ENCODE measurements at places on chromosomes 7 and 10.
A peak's percentile ranks its signal among the peaks of the same experiment; 100 is the strongest.

GRCh38 chr7:130987092-130987491 is 253.1 kb upstream of the KLF14 start:
- DNase-seq, result peak; percentile 55

DNA sequence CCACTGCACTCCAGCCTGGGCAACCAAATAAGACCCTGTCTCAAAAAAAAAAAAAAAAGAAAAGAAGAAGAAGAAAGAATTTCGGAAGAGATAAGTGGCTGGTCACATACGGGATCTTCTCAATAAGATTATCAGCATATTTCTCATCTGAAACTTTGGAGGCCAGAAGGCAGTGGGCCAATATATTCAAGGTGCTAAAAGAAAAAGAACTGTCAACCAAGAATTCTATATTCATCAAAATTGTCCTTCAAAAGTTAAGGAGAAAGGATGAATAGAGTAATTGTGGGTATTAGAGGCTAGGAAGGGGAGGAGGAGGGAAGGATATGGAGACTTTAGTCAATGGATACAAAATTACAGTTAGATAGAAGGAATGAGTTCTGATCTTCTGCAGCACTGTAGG is 43.9 kb upstream of the NANOS1 start:
- no peak for DNase-seq

DNA sequence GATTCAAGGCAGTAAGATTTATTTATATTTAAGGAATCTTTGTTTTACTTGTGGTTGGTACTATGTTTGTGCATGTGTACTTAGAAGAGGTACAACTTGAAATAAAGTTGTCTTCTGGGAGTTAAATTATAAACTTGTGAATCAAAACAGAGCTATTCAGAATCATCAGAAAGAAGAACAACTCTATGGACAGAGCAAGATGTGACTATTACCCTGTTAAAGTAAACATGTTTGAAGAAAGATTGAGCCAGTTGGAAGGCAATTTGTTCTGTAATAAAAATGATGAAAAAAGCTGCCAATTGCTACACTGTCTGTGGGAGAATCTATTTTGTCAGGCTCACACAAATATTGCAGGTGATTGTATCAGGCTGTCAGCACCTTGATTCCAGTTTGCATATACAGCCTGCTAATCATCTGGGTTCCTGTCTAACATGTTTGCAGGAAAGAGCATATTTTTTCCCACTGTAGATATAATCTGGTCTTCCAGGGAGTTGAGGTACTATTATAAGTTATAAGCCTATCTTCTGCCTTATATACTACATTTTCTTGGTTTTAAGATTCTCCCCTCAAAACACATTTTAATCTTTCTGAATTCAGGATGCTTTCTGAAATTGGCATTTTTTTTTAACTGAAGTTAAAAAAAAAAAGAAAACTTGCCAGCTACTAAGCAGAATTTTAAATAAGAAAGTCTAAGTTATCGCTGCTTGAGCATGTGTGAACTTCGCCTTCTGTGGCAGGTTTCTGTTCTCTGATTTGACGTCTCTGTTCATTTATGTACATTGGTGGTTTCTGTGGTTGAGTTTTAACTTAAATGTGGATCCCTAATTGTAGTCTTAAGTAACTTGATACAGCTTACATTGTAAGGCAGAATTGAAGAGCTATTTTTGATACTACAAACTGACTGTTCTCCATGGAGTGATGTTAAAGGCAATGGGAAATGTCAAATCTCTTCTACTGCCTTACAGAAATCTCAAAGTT is 46.0 kb downstream of the ZNRF2 start:
- no peak for DNase-seq

DNA sequence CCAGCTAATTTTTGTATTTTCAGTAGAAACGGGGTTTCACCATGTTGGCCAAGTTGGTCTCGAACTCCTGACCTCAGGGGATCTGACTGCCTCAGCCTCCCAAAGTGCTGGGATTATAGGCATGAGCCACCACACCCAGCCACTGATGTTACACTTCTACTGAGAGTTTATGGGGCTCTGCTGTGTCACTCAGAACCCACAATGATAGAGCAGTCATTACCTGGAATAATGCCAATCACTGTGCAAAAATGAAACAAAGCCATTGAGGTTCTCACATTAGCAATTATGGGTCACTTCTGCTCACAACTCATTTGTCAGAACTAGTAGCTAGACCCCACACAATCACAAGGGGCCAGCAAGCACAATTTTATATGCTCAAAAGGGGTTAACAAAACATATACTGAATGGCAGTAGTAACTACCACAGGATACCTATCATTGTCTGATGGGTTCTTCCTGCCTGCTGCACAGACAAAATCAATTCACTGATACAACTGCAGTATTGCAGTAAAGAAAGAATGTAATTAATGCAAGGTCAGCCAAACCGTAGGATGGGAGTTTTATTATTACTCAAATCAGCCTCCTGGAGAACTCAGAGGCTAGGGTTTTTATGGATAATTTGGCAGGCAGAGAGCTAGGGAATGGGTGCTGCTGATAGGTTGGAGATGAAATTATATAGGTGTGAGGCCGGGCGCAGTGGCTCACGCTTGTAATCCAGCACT is 72.1 kb upstream of the TRIM24 start:
- DNase-seq, result peak; percentile 21

DNA sequence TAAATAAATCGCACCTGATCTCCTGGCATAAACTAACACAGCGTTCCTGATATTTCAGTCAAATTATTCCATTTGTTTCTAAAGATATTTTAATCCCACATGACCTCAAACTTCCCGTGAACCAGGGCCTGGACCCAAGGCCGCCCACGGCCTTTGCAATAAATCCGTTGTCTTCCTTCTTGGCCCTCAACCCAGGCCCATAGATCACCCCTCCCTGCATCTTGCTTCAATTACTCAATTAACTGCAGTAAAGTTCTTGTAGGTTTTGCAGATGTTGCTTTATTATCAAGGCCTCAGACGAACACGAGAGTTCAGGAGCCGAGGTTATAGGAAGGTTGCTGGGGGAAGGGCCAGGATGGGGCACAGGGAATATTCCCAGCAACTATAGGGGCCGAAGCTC is 249.4 kb downstream of the RAB11FIP2 start:
- no peak for DNase-seq

DNA sequence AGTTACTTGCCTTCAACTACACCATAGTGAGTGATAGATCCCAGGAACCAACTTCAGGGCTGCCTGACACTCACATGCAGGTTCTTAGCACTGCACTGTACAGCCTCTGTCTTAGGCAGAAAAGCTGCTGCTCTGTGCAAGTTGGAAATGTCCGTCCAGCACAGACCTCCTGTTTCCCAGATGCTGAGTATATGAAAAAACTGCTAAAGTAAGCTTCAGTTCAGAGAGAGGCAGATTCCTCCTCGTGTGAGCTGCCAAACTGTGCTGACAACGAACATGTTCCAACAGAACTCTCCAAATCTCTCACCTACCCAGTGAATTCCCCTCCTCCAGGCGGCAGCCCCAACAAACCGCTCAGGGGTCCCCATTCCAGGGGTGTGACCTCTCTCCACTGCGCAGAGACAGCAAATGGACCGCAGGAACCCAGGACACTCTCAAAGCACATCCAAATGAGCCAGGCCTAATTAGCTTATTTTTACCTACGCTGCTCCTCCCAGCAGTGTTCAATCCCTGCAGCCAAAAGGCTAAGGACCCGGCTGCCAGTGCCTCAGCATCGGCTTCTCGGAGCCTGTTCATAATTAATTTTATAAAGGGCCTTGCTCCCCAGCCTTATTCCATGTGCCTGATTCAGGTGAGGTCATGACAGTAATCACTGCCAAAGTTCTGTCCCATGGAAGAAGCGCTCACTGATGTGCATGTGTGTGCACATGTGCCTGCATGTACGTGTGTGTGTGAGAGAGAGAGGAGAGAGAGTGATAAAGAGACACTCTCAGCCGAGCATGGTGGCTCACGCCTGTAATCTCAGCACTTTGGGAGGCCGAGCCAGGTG is 159.5 kb upstream of the AUTS2 start:
- no peak for DNase-seq

- DNase-seq, result peak; percentile 85
These were observed 13.5 kb upstream of the RABGEF1 start for GRCh38 chr7:66727058-66727457.
